Umbilical cord (tissue), 2 donors: ENCODE measurements at places on chromosomes 16 and 17. TPM values are rescaled to one million over a fixed set of nuclear protein-coding genes. Genes with fewer than 3 reads are reported as not detected.

The RHBDF1 gene
- total RNA-seq: 27.4 TPM

DNA sequence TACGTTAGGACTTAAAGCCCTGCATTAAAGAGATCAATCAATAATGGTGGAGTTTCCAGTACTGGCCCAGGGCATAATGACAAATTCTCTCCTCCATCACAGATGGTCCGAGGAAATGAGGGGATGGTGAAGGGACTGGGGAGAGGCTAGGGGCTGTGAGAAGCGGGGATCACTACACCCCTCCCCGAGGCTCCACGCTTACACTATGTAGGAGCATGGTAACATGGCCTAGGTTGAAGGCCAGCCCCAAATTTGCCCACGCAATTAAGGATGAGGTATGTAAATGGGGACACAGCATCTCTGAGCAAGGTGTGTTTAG lies 8.0 kb upstream of the AKTIP start:
- no peak for DNase-seq

The IL21R gene
- total RNA-seq: 0.72 TPM

DNA sequence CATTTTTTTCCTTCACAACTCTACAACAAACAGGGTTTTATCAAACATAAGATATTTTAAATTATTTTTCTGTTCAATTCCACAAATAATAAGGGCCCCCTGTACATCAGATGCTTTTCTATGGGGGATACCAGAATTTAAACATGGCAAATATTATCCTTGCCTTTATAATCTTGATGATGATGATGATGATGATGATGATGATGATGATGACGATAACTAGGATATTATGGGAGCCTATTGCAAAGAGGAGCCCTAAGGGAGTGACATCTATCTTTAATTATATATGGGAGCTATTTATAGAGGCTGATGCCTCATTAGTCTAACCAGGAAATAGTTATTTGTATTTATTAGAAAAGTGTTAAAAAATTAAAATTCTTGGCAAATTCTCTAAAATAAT lies 6.8 kb downstream of the MEIOC start:
- no peak for DNase-seq

The CCDC200 gene
- not detected for total RNA-seq

GRCh38 chr16:13923703-13924298 lies 3.8 kb downstream of the ERCC4 start:
- DNase-seq: peak; percentile 74

- peak; percentile 74 for DNase-seq
These were observed 40.1 kb downstream of the YPEL2 start for GRCh38 chr17:59371416-59372100.

- DNase-seq: no peak
These were observed 30.1 kb downstream of the UBN1 start for GRCh38 chr16:4877380-4877685.

GRCh38 chr16:66026211-66026610 lies 340.3 kb upstream of the CDH5 start:
- DNase-seq: no peak

DNA sequence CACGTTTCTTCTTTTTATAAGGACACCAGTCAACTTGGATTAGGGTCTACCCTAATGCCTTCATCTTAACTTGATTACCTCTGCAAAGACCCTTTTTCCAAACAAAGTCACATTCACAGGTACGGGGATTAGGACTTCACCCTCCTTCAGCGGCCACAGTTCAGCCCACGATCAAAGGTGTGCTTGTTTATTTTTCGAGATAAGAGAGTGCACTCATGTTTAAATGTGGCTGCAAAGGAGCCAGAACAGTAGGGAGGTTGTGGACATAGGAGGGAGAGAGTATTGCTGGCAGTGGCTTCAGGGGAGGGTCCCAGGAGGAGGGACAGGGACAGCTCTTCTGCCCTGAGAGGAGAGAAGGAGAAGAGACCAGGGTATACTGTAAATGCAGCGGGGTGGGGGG lies 46.7 kb downstream of the MGAT5B start:
- no peak for DNase-seq

DNA sequence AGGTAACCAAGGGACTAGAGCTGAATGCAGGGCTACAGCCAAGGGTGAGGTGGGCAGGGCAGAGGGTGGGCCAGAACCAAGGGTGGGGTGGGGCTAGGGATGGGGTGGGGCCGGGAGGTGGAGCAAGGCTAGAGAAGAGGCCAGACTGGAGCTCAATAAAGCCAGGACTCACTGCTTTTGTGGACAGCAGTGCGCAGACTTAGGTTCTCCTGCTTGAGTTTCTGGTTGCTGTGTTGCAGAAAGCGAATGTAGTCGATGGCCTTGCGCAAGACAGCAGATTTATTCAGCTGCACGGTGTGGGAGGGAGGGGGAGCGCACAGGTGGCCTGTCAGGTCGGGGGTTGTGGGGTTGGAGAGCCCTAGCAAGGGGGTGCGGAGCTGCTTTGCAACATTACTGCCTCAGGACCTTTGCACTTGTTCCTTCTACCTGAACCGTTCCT lies 18.7 kb downstream of the SREBF1 start:
- no peak for DNase-seq

DNA sequence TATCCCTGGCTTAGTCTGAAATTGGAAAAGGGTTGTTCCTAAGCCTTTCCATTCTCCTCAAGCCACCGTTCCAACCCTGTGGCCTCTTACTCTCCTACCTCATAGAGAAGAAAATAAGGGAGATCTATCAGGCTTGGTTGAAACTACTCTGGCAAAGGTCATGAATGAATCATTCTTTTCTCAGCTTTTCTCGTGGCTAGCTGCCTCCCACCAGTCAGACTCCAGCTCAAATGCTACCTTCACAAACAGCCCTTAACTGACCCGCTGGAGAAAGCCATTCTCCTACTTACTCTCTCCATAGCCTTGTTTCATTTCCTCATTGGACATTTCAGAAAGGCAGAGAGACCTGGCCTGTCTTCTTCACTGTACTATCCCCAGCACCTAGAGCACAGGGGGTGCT lies 8.9 kb downstream of the MYH10 start:
- DNase-seq: no peak

DNA sequence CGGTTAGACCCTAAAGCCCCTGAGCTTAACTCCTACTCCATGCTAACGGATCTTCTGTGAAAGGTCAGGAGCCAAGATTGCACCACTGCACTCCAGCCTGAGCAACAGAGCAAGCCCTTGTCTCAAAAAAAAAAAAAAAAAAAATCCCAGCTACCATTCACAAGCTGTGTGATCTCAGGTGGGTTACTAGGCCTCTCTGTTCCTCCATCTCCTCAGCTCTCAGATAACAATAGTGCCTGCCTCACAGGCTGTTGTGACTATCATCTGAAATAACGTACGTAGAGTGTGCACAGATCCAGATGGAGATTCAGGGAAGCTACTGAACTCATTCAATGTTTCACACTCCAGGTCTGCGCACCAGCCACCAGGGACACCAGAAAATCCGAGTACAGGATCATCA lies 57.8 kb downstream of the C16orf95 start:
- DNase-seq: no peak

GRCh38 chr17:44331249-44331760 lies 6.7 kb upstream of the SLC25A39 start:
- DNase-seq: peak; percentile 73

The CRYM gene
- 29.4 TPM for total RNA-seq

The SOX15 gene
- total RNA-seq: 1.9 TPM

The NPIPB13 gene
- total RNA-seq: 0.24 TPM

GRCh38 chr16:59170099-59170712 lies 436.1 kb upstream of the GOT2 start:
- no peak for DNase-seq

- peak; percentile 94 for DNase-seq
These were observed 162.9 kb downstream of the COPRS start for GRCh38 chr17:31696184-31696602.

- DNase-seq: no peak
These were observed 15.9 kb upstream of the PDXDC1 start for GRCh38 chr16:14958970-14959369.

The GDPD1 gene
- not detected for total RNA-seq

GRCh38 chr16:9123871-9124270 lies 32.4 kb downstream of the HAPSTR1 start:
- no peak for DNase-seq
